ENCODE measurements at places on chromosomes 16 and 17.

DNA sequence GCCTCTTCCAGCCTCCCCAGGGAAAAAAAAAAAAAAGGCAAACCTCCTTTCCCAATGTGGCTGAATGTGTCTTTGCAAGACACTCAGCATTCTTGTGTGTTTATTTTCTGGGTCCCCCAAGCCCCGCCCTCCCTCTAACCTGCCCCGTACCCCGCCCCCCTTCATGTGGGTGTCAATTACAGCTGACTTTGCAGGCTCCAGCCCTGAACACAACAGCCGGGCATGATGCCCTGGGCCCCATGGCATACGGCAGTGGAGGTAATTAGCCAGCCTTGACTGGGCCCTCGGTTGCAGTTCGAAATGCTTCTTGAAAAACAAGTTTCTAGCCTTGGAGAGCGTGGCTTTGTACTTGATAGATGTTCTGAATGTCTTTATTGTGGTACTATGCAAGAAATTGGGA lies 354.7 kb upstream of the RBFOX1 start:
- no peak for DNase-seq

- no peak for DNase-seq
Observed at GRCh38 chr16:88030498-88030897, 79.3 kb downstream of the BANP start.

DNA sequence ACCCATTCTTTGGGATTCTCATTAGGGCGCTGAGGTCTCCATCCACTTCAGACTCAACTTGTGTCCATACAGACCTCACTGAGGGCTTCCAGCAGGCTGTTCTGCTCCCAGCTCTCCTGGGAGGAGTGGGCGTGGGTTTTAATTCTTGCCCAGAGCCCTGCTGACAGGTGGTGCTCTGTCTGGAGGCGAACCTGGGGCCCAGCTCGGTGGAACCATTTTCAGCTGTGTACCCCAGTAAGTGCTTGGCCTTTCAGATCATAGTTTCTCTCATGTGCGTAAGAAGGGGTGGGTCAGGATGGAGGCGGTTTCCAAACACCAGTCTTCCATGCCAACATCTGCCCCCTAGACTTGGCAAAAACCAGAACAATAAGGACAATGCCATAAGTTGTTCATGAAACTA lies 21.4 kb upstream of the NKD1 start:
- DNase-seq: no peak

GRCh38 chr16:9261376-9261775 lies 169.9 kb downstream of the HAPSTR1 start:
- DNase-seq: no peak

- DNase-seq: no peak
Observed at GRCh38 chr17:5304636-5305035, 22.6 kb downstream of the RABEP1 start.

GRCh38 chr16:28524681-28525171 lies 14.0 kb downstream of the NUPR1 start:
- DNase-seq: no peak

- no peak for DNase-seq
Observed at GRCh38 chr16:14309906-14310305, 238.8 kb downstream of the MRTFB start.

GRCh38 chr17:39461926-39462569 lies 762 bp downstream of the CDK12 start:
- peak; percentile 44 for DNase-seq

- no peak for DNase-seq
Observed at GRCh38 chr16:73026754-73027684, 20.9 kb downstream of the ZFHX3 start.

DNA sequence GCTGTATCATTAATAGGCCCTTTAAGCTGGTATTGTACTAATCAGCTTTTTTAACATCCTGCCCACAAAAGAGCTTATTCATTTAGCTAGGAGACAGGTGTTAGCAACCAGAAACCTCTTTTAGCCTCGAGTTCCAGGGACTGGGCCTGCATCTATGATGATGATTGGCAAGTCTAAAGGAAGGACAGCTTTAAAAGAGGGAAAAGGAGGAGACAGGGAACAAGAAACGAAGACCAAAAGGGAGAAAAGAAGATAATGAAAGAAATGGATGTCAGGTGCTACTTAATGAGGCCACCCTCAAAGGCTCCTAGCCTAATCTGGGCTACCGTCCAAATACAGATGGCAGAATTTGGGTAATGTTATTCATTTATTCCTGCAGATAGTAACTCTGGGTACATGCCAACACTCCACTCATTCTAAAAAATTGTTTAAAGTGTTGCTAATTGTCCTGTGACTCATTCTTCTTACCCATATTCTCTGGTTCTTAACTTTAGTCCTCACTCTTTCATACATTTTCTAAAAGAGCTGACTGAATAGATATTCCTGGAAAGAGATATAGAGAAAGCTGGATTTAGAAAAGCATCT lies 18.7 kb upstream of the RFFL start:
- peak; percentile 69 for DNase-seq

DNA sequence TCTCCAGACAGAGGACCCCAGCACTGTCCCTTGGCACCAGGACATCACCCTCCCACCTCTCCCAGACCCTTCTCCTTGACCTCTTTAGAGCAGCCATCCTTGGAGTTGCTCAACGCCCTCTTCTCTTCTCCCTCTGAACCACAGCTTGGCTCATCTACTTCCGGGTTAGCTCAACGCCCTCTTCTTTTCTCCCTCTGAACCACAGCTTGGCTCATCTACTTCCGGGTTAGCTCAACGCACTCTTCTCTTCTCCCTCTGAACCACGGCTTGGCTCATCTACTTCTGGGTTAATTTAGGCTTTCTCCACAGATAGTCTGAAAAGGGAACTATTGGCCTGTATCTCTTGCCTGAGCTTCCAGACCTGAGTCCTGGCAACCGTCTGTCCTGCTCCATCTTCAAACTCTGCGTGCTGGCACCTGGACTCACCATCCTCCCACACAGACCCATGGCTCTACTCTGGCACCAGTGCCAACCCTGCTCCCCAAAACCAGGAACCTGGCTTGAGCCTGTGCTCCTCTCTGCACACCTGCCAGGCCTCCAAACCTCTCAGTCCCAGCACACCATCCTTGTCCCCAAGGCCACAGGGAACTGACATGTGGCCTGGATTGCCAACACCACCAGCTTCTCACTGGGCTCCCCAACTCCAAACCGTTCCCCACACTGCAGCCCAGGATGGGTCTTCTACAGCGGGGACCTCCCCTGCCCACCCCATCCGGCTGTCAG lies 25.3 kb upstream of the FAAP100 start:
- DNase-seq: no peak

GRCh38 chr16:74449470-74449869 lies 28.2 kb upstream of the CLEC18B start:
- DNase-seq: no peak

GRCh38 chr17:72756256-72756655 lies 336.2 kb downstream of the SLC39A11 start:
- DNase-seq: no peak

GRCh38 chr17:41254861-41255260 lies 323 bp upstream of the KRTAP9-9 start:
- no peak for DNase-seq

GRCh38 chr17:79027274-79027924 lies 3.4 kb downstream of the C1QTNF1 start:
- DNase-seq: no peak

DNA sequence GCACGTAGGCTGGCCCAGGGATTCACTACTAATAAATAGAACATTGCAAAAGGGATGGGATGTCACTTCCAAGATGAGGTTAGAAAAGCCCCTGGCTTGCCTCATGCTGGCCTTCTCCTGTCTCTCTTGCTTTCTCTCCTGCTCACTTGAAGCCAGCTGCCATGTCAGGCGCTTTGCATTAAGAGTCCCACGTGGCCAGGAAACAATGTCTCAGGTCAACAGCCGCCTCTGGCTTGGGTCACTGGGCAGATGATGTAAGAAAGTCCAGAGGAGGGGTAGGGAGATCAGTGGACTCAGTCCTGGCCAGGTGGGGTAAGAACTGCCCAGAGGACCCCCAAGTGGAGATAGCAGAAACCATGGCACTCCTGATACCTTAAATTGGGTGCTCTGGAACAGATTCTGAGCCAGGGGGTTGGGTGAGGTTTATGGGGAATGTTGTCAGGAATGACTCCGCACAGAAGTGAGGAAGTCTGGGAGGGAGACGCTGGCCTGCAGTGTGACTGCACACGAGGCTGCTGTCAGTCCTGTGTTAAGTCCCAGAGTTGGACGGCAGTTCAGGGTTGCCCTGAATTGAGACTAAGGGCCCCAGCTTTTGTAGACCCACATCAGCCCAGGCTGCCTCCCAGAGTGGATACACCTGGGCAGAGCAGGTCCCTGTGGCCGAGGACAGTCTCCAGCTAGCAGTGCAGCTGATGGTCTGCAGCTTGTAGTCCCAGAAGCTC lies 17.7 kb downstream of the C16orf82 start:
- no peak for DNase-seq

DNA sequence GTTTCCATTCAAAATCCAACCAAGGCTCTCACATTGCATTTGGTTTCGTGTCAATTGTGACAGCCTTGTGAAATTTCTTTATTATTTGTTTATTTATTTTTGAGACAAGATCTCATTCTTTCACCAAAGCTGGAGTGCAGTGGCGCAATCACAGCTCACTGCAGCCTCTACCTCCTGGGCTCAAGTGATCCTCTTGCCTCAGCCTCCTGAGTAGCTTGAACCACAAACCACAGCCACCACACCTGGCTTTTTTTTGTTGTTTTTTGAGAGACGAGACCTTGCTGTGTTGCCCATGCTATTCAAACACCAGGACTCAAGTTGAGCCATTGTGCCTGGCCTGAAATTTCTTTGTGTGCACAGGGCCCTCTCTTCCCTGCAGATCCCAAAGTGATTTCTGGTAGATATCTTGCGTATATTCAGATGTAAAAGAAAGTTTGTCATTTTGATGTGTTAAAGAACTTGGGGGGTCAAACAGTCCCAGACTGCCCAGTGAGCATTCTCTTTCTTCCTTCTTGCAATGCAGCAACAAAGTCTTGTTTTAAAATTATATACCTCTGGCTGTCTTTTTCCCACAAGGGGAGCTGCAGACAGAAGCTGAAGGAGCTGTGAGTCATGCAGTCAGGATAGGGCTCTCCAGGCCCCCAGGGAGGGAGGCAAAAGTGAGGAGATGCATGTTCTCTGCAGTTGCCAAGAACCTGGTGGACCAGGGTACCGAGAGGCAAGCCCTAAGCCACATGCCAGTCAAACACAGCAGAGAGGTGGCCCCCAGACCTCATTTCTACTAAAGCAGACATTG lies 15.5 kb upstream of the USP22 start:
- DNase-seq: no peak

GRCh38 chr17:13074026-13074425 lies 56.2 kb upstream of the ELAC2 start:
- no peak for DNase-seq

DNA sequence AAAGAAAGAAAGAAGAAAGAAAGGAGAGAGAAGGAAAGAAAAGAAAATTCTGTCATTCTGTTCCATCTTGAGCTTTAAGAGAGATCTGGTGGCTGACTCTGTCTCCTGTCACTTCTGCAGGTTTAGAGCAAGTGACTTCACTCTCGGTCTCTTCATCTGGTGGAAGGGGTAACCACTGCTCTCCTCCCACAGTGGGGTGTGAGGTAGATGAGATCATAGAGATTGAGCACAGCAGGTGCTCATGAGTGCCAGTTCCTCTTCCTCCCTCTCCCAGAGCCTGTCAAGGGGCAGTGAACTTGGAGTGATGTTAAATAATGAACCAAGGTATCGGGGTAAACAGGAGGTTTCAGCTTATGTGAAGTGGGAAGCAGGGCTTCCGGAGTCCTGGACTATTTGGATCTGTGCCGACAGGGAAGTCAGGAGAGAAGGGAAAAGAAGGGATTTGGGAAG lies 47.7 kb downstream of the BEAN1 start:
- DNase-seq: peak; percentile 20

- DNase-seq: no peak
Observed at GRCh38 chr16:13305019-13305755, 403.8 kb downstream of the SHISA9 start.

DNA sequence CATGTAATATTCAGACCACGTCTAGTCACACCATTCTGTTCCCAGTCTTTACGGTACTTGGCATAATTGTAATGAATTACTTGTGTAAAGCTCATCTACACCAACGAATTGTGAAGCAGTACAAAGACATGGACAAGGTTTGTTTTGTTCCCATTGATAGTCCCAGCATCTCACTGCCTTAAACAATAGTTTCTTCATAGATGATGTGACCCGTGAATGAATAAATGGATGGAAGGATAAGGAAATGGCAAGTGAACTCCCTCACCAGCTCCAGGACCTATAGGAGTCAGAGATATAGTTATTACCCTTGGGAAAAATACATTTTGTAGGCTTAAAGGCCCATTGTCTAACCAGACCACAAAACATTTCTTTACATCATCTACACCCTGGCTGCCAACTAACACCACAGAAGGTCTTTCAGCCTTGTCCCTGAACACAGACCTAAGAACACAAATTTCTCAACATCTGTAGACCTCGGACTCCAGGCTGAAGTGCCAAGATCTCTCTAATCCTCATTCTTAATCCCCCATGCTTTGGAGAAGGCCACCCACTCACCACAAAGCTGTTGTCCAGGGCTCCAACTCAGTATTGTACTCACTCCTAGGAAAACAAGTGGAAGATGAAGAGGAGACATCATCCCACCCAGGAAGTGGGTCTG lies 38.2 kb downstream of the MAF start:
- no peak for DNase-seq

GRCh38 chr17:45282683-45283644 lies 21.1 kb upstream of the SPATA32 start:
- peak; percentile 6 for DNase-seq

GRCh38 chr16:85010446-85010930 lies 847 bp downstream of the ZDHHC7 start:
- DNase-seq: no peak
